NCI-H446 treated with DMSO at 0.1 percent for 48 hours (cell line): ENCODE measurements at places on chromosomes 13 and 19.

DNA sequence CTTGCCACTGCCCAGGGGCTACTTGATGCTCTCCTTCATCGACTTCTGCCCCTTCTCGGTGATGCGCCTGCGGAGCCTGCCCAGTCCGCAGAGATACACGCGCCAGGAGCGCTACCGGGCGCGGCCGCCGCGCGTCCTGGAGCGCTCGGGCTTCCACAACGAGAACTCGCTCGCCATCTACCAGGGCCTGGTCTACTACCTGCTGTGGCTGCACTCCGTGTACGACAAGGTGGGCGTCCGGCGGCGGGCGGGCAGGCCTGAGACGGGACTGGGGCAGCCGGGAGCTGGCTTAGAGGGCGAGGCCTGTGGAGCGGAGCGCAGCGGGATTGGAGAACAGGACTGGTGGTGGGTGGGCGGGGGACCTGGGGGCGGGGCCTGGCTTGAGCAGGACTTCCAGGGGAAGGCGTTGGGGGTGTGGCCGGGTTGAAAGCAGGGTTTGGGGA lies 12.7 kb upstream of the PSMD8 start:
- DNase-seq: peak; percentile 52

GRCh38 chr13:42836930-42837690 lies 55.7 kb downstream of the FAM216B start:
- DNase-seq: peak; percentile 68

DNA sequence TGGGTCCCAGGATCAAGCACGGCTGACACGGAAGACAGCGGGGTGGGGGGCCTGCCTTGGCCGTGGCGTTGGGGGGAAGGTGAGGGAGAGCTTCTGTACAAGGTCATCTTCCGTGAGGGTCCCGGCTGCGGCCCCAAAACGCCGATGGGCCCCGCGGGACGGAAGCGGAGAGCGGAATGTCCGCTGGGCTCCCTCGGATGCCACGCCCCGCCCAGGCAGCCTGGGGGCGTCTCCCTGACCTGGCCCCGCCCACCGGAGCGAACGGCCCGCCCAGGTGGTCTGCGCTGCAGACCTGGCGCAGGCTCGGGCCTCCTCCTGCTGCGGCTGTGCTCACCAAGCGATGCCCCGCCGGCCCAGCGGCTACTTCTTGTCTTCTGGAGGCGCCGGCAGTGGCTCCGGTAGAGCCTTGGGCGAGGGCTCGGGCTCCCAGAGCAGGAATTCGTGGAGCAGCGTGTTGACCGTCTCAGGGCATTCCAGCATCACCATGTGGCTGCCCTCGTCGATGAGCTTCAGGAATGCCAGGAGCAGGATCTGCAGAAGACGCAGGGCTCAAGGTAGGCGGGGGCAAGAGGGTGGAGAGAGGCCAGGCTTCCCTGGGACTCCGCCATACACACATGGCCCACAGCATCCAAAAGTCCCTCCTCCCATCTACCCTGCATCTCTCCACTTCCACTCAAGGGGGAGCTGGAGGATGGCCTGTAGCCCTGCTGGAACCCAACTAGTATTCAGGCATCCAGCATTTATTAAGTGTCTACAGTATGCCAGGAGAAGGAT lies 10.7 kb downstream of the ABHD8 start:
- no peak for DNase-seq

- DNase-seq: no peak
These were observed 766.4 kb upstream of the KLHL1 start for GRCh38 chr13:70874636-70875035.

DNA sequence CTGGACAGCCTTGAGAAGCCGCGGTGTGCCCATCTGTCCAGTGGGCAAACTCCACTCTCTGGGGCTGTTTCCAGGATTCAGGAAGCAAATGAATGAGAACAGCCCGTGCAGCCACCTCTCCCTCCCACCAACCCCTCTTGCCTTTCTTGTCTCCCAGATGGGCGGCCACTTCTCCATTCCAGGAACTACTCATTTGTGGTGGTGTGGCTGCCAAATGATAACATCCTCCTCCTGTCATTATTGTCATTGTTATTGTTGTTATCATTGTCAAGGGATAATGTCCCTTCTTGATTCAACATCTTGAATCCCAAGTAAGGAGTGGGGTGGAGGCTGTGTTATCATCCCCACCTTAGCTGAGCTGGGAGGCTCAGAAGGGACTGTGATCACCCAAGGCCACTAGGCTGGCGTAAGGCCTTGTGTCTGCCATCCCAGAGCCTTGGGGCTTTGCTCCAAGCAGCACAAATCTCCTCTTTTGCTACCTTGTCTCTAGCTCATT lies 1.6 kb downstream of the DNM2 start:
- DNase-seq: no peak

DNA sequence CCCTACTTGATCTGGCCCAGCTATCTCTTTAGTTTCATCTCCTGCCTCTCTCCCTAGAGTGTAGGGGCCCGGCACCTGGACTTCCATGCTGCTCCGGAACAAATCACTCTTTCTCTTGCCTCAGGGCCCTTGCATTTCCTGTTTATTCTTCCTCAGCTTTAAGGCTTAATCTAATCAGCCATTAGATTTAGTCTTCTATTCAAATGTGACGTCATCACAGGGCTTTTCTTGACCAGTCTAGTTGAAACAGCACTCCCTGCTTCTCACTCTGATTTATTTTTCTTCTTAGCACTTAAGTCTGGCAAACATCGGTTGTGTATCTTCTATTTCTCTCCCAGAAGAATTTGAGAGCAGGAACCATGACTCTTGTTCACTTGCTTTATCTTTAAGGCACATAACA lies 564.1 kb downstream of the EFNB2 start:
- DNase-seq: no peak

GRCh38 chr13:59112221-59112718 lies 1051.5 kb downstream of the DIAPH3 start:
- DNase-seq: peak; percentile 60

DNA sequence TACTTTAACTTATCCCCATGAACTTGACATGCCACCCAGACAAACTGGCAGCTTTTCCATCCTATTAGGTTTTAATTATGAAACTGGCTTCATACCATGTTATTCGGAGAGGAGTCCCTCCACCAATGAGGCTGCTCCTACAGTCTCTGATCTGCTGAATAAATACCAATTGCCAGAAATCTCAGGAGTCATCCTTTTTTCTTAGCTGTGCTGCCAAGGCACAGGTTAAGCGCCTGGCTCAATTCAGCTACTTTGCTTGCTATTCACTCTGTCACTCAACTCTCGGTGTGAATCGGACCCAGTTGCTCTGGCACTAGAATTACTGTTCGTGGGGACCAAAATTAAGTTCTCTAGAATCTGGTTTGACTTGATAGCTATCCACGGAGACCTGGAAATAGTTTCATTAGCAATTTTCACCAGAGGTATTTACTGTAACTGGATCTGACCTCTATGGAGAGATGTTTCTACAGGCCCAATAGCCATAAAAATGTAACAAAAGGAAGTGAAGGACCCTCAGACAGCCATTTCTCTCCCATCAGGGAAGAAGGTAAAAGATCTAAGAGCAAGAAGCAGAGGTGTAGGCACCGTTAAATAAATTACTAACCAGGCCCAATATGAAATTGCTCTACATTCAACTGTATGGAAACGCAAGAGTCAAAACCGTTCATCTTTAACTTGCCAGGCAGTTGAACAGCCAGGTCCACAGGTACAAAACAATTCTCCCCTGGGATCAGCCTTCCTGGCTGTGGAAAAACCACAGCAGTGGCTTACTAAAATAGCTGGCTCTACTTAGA lies 5.4 kb downstream of the ZC3H4 start:
- peak; percentile 77 for DNase-seq

DNA sequence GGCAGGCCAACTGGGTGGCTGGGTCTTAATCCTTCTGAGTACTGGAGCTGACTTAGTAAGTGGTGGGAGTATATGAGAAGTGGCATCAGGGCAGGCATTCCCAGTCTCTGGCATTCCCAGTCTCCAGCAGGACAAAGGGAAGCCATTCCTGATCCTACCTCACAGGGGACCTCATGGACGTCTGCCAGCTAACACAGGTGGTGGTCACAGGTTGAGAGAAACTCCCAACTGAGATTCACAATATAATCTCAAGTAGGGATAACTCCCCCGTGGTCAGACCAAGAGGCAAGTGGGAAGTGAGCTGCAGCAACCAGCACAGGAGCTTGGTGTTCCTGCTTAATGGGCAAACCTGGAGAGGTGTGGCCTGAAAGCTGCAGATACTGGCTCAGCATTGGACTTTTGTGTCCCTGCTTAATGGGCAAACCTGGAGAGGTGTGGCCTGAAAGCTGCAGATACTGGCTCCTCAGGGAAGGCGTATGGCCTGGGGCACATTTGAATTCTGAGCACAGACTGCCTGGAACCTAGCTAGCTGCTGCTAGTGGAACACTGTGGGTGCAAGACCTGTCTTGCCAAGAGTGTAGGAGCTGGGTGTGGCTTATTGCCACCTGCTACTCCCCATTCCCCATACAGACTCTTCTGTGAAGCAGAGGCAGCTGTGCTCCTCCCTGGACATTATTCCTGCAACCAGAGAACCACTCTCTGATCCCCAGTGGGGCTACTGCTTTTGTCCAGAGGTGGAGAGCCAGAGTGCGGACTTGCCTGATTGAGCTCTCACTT lies 25.9 kb upstream of the OR10H2 start:
- DNase-seq: no peak

GRCh38 chr19:29303069-29303718 lies 90.2 kb upstream of the UQCRFS1 start:
- DNase-seq: no peak

GRCh38 chr13:22589880-22590279 lies 590.9 kb upstream of the SGCG start:
- no peak for DNase-seq

GRCh38 chr13:20412691-20413355 lies 112.8 kb downstream of the CRYL1 start:
- DNase-seq: no peak

DNA sequence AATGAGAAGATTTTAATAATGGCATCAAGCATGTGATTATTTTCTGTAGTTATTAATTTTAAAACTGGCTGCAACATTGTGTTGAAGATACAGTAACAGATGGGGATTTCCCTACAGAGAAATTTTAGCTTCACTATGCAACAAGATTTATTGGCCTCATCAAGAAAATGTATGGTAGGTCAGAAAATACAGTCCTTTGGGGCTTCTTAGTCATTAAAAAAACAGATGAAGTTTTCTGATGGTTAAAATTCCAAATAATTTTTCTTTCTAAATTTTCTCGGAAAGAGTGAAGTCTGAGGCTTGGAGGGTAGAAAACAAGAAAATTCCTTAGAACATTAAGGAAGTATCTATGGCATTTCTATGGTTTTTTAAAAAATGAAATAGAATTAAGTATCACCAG lies 1790.8 kb upstream of the PCDH20 start:
- no peak for DNase-seq

DNA sequence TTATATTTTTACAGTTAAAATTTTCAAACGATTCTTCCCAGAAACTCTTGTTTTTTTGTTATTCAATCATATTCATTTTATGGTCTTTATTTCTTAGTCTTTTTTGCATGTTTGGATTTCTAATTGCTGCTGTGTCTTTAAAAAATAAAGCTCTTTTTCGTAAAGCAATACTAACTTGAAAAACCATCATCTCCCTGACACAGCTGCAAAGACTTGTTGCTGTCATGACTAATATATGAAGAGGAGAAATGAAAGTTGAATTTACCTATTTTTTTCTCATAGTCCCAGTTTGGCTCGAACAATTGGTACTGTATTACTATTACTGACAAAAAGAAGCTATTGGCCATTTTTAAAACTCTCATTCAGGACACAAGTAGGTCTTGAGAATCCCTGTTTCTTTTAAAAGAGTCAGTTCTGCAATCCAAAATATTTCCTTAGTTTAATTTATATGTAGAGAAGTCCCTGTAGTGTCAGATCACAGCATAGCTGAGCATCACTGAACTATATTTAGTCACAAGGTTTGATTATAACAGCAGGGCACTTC lies 12.1 kb upstream of the SPART start:
- no peak for DNase-seq

DNA sequence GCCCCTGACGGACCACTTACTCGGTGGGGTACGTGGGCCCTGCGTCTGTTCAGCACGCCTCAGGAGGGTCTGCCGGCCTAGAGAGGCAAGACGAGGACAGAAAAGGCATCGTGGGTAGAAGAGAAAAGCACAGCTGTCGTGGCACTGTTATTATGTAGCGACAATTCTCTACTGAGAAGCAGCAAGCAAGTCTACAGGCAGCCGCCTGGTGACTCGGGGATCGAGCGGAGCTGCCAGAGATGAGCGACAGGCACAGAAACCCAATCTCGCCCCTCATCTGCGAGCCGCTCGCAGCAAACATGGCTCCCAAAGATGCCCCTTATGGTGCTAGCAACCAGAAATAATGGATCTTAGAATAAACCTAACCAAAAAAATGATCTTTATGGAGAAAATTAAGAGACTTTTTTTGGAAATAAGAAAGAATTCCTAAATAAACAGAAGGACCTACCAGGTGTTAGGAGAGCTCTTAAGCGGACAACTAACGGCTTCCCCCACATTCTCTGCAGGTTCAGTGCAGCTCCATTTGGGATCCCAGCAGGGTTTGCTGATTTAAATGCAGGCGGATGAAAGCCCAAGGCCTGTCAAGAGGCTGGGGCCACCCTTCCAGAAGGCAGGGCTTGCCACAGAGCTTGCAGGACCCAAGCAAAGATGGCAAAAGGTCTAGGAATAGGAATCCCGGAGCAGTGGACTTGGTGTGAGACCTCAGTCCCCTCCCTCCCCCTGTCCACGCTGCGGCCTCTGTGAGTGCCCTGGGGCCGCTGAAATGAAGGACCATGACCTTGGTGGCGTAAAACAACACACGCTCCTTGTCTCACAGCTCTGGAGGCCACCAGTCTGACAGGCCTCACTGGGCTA lies 152.6 kb downstream of the KDM4B start:
- no peak for DNase-seq

- DNase-seq: no peak
These were observed 47.7 kb upstream of the MAB21L1 start for GRCh38 chr13:35524171-35524570.
